Skin of body (tissue), 3 donors: ENCODE measurements at places on chromosomes 7 and 10.

DNA sequence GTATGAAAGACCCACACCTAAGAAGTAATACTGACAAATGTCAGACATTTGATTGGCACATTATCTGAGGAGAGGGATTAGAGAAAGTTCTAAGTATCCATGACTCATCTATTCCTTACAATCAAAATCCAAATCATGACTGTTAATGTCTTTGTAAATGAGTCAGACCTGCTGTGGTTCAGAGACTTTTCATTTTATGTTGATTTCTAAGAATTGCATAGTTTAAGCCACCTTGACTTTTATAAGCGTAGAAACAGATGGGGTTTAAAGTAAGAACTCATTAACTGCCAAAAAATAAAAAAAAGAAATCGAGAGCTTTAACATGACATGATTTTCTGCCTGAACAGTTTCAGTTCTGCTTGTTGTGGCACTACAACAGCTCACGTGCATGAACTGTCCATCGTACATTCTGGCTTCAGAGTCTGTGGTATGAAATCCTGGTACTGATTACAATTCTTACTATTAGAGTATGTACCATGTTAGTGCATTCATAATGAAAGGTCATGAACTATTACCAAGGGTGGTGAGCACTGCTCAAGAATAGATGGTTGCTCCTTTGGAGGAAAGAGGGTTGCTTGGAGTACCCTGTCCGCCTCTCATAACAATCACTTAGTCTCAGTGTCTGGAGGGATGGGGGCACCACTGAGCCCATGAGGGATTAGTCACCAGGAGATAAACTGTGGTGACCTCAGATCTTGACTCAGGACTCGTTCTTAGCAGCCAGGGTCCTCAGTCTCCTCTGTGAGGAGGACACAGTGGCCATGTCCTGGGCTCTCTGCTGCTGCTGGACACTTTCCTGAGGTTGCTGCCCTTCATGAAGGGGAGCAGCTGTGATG is 42.2 kb downstream of the ACSM6 start:
- DNase-seq = no peak

DNA sequence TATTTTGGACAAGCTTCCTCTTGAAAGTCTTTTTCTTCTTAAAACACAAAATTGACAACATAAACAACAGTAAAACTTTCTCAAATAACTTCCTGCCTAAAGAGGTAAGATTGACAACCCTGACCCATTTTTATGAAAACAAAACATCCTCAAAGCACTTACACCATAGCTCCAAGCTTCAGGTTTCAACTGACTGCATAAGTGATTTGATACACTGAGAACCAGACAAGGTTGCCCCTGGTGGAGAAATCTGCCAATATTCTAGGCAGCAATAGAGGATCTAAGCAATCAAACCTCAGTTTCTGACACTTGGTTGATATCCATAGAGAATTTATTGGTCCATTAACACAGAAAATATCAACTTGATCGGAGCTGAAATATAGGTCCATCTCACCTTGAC is 147.8 kb downstream of the ELAPOR2 start:
- DNase-seq = no peak

GRCh38 chr7:128783143-128783861 is 7.7 kb upstream of the OPN1SW start:
- DNase-seq = peak; percentile 83

- no peak for DNase-seq
Measured at GRCh38 chr10:69780077-69780476, 21.6 kb upstream of the COL13A1 start.

GRCh38 chr7:11726001-11726793 is 105.8 kb downstream of the THSD7A start:
- DNase-seq = peak; percentile 67

DNA sequence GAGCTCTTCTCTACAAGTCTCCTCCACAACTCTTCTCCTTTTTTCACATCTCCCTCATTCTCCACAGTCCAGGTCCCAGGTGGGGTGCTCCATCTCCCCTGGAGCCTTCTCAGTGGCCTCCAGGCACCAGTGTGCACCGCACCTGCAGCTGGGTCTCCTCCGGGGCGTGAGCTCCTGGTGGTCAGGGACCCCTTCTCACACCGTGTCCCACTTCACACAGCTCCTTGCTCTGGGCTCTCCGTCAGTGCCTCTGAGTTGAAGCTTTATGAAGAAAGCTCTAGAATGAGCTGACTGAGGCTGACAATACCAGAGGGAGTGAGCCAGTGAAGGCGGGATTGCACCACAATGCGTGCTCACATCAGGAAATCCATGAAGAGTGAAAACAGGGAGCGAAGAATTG is 290.2 kb downstream of the DNAJB6 start:
- DNase-seq = no peak

- DNase-seq = no peak
Measured at GRCh38 chr7:5222841-5223411, 32.9 kb downstream of the WIPI2 start.

DNA sequence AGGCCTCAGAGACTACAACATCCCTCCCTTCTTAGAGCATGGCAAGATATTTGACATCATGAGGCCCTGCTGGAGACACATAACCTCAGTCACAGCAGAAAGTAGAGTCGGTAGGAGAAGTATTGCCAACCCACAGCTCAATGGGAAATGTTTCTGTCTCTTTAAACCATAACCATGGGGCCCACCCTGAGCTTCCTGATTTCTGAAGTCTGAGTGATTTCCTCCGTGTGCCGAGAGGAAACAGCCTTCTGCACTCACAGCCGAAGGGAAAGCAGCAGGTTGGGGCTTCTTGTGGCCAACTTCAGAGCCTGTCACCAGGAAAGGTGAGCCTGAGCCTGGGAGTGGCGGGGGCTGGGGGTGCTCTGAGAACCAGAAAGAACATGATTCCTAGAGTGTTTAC is at the start of gene GIMAP1:
GIMAP1 (plus strand) TSS at position 246 of the 400 bp plus-strand sequence. CDS start 2,435 bp downstream, outside the sequence.
- DNase-seq = no peak

DNA sequence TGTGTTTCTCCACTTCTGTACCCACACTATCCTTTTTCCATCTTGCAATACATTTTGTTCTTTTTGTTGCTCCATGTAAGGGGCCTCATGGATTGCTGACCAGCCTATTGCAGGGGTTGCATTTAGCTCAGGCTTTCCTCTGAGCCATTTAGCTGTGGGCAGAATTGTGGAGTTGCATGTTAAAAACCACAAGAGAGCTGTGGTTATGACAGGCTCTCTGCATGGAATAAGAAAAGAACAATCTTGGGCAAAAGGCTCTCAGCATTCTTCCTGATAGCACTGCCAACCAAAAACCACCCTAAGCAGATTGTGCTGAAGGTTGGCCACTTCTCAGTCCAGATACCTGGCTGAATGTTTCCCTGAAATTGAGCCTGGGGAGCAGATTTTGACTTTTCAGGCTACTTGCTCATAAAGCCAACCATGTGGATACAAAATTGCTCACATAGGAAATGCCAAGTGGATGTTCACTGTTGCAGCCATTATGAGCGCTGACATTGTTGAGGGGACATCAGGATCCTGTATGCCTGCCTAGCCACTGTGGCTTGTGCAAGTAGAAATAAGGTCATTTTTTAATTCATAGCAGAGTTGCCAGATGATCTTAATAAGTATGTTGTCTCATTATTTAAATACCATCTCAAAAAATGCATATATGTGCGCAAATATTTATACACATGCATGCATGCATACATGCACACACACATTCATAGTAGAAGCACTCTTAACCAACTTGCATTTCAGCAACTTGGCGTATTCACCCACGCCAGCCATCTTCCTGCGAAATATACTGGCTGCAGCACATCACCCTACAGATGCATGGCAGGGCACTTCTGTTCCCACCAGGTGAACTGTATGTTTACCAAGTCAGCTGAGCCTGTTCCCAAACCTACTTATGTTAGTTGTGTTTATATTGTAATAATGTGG is 695.4 kb downstream of the LRMDA start:
- no peak for DNase-seq

- DNase-seq = no peak
Measured at GRCh38 chr10:28684157-28684985, 7.0 kb downstream of the BAMBI start.

- DNase-seq = no peak
Measured at GRCh38 chr7:155291045-155291530, 6.6 kb upstream of the INSIG1 start.

DNA sequence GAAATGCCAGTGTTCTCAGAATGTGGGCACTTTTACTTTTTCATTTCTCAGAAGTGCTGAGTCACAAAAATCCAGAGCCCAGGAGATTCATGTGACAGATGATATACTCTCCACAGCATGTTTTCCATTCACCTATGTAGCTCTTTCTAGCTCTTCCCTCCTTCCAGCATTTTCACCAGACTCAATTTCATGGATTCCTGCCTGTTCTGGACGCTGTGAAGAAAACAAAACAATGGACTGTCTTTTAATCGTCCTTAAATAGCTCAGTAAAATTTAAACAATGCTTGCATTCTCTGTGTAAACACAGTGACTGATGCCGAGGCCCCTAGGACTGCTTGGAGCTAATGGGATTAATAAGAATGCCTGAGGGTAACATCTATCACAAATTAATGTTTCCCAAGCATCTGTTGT is 25.5 kb downstream of the ZNF713 start:
- no peak for DNase-seq

DNA sequence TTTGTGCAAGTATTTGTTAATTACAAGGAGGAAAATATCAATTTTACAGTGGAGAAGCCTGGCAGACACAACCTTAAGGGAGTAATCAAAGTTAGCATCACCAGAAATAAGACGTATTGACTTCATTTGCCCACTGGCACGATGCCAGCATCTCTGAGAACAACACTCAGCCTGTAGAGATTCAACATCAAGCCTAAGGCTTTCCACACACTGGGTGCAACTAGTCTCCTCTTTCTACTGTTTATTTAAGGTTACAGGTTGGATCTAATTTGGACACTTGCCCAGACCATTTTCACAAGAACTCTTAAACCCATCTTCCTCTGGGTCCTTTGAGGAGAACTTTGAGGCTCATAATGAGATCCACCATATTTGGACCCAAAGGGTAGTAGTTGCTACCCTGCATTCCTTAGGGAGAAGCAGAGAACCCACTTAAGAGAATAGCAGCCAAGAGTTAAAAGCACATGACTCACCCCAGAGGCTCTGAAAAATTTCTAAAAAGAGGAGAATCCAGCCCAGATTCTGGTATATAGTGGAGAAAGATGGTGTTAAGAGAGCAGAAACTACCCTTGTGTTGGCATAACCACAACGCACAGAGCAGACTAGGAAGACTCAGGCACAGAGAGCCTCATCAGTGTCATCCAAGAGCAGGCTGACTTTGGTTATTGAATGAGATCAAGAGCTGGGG is 97.3 kb downstream of the CCDC71L start:
- DNase-seq = no peak

GRCh38 chr7:110027385-110027784 is 1063.5 kb upstream of the LRRN3 start:
- no peak for DNase-seq

GRCh38 chr7:131931370-131931769 is 374.9 kb upstream of the PODXL start:
- no peak for DNase-seq

- no peak for DNase-seq
Measured at GRCh38 chr7:50202052-50202555, 102.4 kb upstream of the IKZF1 start.

GRCh38 chr7:84479059-84479458 is 284.5 kb upstream of the SEMA3A start:
- DNase-seq = no peak

GRCh38 chr7:88224601-88225275 is 4.9 kb upstream of the SRI start:
- no peak for DNase-seq

DNA sequence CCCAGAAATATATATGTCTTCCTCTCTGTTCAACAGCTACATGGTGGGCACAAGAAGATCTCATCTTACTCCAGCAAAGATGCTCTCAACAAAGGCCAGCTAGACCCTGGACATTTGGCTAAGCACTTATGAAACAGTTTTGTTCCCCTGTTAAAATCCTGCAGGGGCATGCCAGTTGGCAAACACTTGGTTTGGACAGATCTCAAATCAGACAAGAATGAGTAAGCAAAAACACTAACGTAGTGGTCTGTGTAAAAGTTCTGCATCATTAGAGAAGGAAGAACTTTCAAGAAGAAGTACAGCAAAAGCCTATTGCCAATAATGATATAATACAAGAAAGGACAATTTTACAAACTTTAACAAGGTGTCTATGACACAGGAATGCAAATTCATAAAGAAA is 125.6 kb downstream of the CALN1 start:
- no peak for DNase-seq

GRCh38 chr10:31419394-31420063 is 100.5 kb downstream of the ZEB1 start:
- DNase-seq = no peak

DNA sequence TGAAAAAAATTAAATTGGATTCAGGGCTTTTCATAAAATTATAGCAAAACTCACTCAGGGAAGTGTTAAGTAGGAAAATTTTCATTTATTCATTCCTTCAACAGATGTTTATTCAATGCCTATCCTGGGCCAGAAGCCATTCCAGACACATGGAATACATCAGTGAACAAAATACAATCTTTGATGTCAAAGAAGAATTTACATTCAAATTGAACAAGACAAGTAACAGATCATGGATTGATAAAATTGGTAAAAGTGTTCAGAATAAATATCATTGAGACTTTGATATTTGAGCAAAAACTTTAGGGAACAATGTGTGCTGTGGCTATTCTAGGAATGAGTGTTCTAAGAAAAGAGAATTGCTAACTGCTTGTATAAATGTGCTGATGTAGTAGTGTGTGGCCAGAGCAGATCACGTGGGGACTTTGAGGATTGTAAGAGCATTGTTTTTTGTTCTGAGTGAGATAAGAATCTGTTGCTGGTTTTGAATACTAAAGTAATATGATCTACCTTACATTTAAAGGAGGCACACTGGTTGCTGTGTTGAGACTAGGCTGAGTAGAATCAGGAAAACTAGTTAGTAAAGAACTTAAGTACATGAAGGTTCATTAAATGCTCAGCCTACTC is 957.2 kb downstream of the PCDH15 start:
- peak; percentile 48 for DNase-seq

DNA sequence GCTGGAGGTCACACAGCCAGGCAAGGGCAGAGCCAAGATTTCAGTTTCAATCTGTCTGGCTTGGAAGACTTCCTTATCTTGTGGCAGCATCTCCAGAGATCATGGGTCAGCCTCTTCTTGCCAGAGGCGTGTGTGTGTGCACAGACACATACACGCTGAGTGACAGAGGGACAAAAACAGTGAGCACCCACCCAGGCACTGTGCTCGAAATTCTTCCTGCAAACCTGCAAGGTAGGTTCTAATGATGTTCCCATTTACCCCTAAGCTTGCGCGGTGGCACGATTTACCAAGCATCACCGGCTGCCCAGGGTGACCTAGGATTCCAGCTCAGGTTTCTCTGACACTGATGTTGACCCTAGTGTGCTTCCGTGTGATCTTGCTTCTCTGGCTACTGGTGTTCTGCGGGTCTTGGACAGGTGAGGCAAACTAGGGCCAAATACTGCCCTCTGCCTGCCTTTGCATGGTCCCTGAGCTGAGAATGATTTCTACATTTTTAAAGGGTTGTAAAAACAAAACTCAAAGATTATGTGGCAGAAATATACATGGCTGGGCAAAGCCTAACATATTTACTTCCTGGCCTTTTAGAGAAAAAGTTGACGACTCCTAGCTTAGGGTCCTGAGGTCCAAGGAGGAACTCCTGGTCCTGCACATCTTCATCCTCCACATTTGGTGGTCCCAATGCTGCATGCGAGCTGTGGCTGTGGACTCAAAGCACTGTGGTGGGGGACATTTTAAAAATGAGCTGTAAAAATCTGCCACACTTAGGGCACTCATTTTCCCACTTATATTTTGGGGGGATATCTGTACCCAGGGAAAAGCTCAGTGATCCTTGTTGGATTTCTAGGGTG is 268.5 kb downstream of the RPS24 start:
- no peak for DNase-seq
